ENCODE measurements at places on chromosomes 2 and 18.

DNA sequence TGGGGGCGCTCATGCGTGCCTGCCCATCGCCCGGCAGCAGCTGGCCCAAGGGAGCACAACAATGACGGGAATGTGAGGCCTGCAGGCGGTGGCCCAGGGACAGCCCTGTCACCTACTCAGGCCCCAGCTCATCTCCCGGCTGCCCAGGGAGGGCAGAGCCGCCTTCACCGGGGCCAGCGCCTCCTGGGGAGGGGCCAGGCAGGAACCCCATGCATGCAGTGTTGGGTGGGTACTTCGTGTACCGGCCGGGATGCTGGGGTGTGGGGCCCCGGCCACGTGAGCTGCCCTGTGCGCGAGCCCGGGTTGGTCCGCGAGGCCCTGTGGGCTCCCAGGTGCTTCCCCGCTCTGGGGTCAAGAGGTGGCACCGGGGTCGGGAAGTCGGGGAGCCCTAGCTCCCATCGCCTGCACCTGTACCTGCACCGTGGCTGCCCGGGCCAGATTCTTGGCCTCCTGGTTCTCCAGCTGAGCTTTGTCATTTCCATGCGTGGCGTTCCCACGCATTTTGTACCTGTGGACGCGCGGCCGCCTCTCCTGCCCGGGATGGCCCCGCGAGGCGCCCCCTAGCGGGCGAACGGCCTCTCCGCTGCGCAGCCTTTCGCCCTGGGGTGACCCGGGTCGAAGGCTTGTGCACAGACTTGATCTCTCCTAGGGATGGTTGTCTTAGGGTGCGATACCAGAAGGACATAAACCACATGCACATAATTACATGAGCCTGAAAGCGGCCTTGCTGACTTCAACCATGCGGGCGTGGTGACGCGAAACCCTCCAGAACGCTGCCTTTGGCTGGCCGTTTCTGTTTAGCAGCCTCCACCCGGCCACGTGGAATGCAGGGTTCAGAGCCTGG, 950 bp downstream of the KLHL30 start:
- DNase-seq: peak; percentile 16

DNA sequence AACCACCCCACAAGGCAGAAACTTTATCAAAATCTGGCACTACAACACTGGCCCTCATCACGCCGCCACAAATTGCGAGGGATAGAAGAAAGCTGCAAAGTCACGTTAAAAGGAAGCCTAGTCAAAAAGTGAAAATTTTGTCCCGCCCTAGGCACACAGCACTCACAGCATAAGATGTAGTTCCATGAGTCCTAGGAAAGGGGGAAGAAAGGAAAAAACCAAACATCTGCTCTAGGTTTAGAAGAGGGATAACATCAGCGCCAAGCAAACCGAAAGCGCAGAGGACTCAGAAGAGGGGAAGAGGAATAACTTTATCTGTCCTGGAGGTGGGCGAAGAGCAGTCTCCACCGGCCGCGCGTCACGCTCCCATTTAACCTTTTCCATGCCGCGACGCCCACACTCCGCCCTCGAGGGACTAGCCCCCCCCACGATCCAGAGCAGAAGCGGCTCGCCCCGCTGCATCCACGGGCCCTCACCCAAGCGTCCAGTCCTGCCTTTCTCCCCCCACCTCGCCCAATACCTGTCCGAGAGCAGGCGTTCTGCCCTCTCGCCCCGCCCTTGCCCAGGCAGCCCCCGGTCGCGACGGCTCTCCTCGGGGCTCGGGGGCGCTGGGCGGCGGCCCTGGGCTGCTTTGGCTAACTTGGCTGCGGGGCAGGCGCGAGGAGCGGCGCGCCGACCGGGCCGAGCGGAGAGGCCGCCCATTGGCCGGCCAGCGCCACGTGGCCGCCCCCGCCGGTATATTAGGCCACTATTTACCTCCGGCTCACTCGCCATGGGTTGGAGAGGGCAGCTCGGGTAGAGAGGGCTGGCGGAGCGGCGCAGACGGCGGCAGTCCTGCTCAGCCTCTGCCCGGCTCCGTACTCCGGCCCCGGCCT, at the start of gene HOXD1:
Gene HOXD1, plus strand, starts transcription at position 770 of the 875 bp plus-strand sequence. CDS start 134 bp downstream, outside the sequence.
- DNase-seq: no peak

GRCh38 chr2:240999873-241000541, 1.6 kb downstream of the SNED1 start:
- DNase-seq: no peak

GRCh38 chr18:49344096-49344495, 116.3 kb downstream of the DYM start:
- no peak for DNase-seq

DNA sequence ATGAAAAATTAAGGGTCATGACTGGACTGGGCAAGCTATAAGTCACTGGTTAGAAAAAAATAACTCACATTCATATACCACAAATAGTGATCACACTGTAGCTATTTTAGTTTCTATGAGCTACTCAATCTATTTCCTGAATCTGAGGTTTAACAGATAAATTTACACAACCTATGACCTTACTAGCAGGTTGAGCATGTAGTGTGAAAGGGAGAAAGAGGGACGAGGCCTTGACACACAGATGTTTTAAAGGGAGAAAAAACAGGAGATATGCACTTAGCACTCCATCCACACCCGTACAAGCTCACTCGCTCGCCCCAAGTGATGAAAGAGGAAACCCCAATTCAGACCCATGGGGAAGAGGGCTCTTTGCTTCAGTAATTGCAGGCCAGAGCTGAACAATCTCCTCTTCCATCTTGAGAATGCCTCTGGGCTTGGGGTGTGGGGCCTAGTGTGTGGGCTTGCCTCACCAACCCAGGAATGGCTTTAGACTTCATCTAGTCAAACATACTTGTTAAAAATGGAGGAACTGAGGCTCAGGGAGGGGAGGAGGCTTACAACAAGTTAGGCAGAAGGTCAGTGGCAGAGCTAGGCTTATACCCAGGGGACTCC, 10.7 kb downstream of the CYRIA start:
- no peak for DNase-seq

DNA sequence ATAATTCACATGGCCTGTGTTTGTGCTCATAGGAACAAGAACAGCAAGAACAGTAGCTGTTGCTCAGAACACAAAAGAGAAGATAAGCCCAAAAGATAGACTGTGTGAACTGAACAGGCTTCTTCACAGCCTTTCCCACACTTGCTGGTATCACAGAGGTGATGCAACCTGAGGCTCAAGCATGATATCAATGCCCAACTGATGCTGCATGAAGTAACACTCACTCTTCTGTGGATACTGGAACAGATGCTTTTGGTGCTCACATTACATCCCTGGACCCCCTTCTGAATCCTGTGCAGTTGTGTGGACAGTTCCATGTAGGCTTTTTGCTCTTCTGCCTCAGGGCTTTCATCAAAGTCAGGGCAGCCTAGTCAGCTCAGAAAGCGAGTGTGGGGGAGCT, 88.4 kb upstream of the RND3 start:
- no peak for DNase-seq

GRCh38 chr2:33209976-33210375, 263.2 kb downstream of the LTBP1 start:
- no peak for DNase-seq

DNA sequence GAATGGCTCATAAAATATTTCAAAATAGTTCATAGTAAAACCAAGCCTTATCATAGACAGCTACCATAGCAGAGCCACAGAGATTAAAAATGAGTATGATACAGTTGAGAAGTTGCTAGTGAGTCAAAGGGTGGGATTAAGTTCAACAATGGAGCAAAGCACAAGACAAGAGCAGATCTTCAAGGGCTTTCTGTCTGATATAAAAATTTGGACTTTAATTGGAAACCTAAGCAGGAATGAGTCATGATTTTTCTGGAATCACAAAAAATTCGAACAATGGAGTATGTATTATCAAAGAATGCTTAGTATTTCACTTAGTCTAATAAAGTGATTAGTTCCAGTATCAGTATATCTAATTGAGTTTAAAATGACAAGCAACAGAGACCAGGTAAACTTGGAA, 487.3 kb upstream of the NETO1 start:
- no peak for DNase-seq

GRCh38 chr18:69758458-69758857, 189.2 kb downstream of the CD226 start:
- DNase-seq: no peak

Data from immature natural killer cell (primary cell).